HTR-8/SVneo (cell line): ENCODE measurements at places on chromosomes 4 and X.

GRCh38 chrX:136417806-136418205 lies 69.9 kb upstream of the BRS3 start:
- no peak for DNase-seq

GRCh38 chr4:38008571-38009021 lies 48.4 kb downstream of the PTTG2 start:
- DNase-seq, result no peak

- no peak for DNase-seq
Measured at GRCh38 chr4:184406958-184407391, 67.4 kb downstream of the IRF2 start.

- no peak for DNase-seq
Measured at GRCh38 chrX:22424122-22424915, 151.6 kb downstream of the CBLL2 start.

DNA sequence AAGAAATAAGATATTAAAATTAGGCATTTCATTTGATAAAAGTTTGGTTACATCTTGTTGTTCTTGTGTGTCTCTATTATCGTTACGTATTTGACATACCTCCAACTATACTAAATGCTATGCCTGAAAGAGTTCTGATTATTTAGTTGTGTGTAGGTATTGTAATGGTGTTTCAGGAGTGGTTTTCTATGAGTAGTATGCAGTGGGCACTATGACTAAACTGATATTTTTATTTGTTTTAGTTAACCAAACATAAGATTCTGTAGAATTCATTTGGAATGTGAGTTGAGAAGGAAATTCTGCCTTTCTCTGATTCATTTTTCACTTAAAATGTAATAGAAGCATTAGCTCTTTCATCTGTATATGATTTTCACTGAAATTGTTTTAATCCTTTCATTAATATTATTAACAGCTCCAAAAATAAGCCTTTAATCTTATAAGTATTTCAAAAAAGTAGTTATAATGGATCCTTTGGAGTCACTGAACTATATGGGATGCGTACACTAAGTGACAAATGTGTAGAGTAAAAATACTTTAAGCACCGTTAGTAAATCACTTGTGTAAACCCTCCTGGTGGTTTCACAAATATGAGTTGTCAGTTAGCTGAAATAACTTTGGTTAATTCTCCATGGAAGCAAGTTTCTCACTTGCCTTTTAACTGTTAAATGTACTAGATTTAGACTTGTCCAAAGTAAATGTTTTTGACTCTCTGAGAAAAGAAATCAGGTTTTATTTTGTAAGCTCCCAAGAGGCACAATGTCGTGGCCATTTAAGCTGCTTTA lies 388.7 kb downstream of the ADGRL3 start:
- DNase-seq, result no peak

DNA sequence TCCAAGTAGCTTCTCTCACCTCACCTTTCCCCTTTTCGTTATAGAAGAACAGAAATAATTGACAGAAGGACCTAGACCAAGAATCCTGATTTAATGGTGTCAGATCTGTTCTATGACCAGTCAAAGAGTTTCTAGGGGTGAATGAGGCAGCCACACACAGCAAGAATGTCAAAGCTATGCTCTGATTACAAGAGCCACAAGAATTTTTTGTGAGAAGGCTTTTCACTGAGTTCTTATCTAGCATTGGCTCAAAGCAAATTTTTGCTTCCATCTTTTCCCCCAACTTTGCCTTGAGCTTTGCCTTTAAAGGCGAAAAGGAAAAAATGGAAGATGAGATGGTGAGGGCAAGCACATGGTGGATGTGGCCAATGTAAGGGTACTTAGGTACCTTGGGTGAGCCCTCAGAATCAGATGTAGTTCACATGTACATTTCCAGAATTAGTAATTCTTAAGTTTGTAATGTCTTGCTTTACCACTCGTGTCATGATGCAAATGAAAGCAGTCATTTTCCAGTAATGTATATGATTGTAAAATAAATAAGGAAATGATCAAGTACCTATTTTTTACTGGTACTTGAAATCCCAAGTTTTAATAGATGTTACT lies 23.5 kb downstream of the FMR1 start:
- no peak for DNase-seq

GRCh38 chrX:127124871-127125270 lies 305.3 kb downstream of the PRR32 start:
- DNase-seq, result no peak

DNA sequence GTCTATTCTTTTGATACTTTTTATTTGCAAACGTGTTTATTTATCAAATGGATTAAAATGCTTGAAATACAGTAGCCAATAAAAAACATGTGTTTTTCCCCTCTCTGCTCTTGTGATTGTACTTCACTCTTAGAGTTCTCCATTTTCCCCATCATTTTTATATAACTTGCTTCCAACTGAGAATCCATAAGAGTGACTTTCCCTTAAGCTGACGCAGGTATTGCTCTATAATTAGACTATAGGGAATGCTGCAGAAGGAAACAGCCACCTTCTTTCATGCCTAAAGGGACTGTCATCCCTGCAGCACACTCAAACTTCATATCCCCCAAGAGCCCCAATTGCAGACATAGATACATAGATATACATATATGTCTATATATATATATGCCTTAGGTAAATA lies 456.9 kb downstream of the ADGRL3 start:
- DNase-seq, result no peak

DNA sequence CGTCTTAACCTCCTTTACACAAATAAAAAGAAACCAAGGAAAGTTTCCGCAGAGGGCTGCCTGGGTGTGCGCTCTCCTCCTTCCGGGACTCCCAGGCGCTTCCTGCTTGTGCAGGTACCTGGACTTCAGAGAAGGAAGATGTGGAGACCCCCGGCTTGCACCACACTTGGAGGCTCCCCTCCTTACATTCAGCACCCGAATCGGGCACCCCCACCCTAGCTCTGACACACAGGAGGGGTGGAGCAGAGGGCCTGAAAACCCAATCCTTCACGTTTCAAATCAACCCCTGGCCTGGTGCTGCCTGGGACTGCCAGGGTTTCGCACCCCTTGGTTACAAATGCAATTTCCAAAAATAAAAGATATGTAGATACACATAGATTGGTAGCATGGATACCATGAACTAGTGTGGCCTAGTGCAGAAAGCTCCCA lies 3.1 kb downstream of the NKX3-2 start:
- DNase-seq, result no peak

DNA sequence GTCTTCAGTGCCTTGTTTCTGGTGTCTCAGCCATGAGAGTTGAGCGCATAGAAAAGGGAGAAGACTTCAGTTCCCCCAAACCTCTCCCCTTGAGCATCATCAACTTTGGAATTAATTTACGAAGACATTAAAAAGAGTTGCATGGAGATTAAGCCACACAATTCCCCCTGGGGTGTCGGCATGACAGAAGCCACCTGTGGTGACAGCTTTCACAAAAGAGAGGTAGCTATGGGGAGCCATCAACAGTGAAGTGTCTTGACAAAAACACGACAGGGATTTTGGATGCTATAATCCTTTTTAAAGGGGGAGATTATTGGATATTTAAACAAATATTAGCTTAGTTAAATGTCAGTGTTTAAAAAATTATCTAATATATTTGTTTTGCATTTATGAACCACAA lies 307.6 kb downstream of the LDB2 start:
- DNase-seq, result no peak

DNA sequence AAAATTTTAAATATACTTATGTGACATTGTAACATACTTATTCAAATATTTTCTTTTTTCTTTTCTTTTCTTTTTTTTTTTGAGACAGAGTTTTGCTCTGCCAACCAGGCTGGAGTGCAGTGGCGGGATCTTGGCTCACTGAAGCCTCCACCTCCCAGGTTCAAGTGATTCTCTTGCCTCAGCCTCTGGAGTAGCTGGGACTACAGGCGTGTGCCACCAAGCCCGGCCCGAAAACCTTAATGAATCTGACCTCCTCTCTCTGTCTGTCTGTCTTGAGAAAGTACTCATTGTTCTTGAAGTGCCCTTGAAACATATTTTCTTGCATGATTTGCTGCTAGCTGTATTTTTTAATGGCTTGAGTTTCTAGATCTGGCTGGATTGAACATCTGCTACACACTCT lies 136.8 kb downstream of the ANAPC4 start:
- no peak for DNase-seq

DNA sequence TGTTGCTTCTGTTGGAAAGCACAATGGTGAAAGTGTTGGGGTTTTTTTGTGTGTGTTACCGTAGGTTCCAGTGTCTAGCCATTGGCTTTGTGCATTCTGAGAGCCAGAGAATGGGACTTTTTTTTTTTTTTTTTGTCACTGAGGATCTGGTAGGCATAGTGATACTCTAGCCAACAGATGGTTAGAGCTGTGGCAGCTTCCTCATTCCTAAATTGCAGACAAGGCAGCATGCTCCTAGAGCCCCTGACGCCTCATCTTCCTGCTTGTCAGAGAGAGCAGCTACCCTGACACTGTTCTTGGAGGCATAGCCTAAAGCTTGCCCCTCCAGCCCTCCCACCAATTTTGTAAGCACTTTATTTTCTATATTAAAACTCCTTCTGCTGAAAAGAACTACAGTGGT lies 27.0 kb downstream of the ARHGEF9 start:
- DNase-seq, result no peak

GRCh38 chr4:168731006-168731636 lies 234.3 kb downstream of the PALLD start:
- no peak for DNase-seq

- DNase-seq, result no peak
Measured at GRCh38 chrX:15475021-15475420, 18.1 kb downstream of the PIR start.

DNA sequence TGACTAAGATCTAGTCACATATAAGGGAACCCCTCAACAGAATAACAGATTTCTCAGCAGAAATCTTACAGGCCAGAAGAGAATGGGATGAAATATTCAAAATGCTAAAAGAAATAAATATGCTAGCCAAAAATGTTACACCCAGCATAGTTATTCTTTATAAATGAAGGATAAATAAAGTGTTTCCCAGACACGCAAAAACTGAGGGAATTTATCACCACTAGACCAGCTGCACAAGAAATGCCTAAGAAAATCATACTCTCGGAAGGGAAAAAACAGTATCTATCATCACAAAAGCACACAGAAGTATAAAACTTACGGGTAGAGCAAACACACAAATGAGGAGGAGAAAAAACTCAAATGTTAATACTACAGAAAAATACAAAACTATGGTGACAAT lies 162.1 kb downstream of the HHIP start:
- DNase-seq, result no peak

DNA sequence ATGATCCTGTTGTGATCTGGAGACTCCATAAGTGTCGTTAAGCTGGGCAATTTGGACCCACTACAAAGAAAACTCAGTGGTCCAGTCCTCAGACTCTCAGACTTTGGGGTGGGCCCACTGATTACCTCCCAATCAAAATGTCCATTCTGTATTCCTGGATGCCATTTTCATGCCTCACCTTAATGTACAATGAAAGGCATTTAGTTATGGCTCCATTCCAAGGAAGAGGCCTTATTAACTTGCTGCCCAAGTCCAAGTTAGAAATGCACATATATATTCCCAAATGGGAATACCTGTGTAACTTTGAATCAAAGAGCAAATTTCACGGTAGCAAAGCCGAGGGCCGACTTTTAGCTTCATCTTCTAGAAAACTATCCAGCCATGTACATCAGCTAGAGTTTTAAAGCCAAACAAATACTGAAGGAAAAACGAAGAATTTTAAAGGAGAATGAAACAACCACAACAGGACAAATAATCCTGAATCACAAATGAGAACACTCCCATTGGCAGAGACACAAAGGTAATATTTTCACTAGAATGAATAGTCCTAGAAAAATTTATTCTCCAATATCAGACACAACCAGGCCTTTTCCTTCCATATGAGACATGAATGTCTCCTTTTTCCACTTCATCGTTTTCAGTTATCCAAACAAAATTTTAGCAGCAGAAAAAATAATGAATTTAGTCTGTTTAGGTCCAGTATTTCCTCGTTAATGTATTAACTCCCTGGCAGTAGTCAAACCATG lies 63.7 kb upstream of the HHIP start:
- DNase-seq, result no peak

GRCh38 chrX:24243188-24243587 lies 70.7 kb downstream of the SUPT20HL2 start:
- DNase-seq, result no peak

DNA sequence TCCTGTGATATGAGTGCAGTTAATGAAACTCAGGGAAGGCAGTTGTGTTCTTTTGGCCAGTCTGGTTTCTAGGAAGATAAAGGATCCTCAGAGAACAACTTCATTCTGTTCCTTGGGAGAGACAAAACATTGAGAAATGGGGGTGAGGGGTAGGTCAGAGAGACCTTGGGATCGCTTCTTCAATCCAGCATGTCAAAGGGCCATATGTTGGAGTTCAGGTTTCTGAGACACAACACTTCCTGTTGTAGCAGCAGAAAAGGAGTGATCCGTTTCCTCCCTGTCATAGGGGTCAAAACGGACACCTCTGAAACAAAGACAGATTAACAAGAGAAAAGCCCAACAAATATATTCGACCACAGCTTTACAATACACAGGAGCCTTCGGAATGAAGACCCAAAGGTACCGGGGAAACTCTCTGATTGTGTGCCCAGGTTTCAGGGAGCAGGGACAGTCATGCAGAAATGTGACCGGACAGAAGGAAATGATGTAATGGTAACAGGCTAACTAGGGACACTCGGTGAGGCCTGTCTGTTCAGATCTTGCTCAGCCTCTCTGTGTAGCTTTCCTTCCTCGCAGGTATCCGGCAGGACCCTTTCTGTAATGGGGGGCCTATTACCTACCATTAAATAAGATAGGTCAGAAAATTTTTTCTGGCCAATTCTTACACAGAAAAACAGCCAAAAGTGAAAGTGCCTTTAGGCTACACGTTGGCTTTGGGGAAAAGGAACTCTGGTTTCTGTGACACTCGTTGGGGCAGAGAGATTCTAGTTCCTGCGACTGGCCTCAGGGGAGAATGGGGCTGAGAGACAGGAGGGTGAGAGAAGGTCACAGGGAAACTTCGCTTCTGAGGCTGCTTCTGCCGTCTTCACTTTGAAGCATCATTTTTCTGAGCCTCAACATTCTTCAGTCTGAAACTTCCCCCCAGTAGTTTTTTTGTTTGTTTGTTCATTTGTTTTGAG lies 103.3 kb upstream of the TLR3 start:
- no peak for DNase-seq

- DNase-seq, result no peak
Measured at GRCh38 chr4:73817341-73817740, 19.1 kb upstream of the CXCL6 start.

GRCh38 chrX:69238114-69238886 lies 73.0 kb upstream of the PJA1 start:
- DNase-seq, result no peak

- DNase-seq, result no peak
Measured at GRCh38 chrX:87299563-87300160, 217.9 kb upstream of the KLHL4 start.
